Mesenchymal stem cell (in vitro differentiated cells and primary cell): ENCODE measurements at places on chromosomes 5 and 9.

DNA sequence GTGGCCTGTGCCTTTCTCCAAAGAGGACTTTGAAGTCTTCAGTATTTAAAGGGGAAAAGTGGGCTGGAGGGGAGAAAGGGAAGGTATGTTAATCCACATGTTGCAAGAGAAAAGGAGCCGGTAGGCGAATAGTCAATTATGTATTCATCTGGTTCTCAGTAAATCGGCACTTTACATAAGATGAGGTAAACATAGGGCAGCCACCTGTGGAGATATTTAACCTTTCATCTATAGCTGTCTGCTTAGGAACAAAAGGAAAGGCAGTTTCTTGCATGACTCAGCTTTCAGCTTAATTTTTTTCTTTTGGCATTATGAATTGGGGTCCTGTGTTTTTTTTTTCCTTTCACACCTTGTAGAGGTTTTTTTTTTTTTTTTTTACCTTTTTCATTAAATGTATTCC is 42.2 kb downstream of the FGD3 start:
- no peak for DNase-seq

GRCh38 chr5:39342460-39342859 is 21.8 kb downstream of the C9 start:
- no peak for DNase-seq

GRCh38 chr9:37198039-37198729 is 77.8 kb downstream of the ZCCHC7 start:
- DNase-seq = no peak

- no peak for DNase-seq
Observed at GRCh38 chr9:114291886-114292590, 30.9 kb upstream of the ORM1 start.

DNA sequence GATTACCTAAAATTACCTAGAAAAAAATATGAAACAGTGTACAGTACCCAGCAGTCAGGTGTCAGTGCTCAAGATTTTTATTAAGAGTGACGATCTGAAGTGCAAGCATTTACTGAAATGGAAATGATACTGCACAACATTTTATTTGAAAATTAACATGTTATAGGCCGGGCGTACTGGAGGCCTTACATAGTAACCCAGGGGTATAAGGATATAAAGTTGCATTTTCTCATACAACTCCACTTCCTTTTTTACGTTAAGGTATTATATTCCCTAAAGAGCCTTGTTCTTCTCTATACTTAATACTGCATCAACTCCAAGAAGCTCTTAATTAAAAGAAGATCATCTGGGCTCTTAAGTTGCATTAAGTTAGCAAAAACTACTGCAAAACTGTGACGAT is 3.3 kb downstream of the MAT2B start:
- no peak for DNase-seq

GRCh38 chr9:117622347-117622746 is 81.9 kb upstream of the TLR4 start:
- DNase-seq = no peak

DNA sequence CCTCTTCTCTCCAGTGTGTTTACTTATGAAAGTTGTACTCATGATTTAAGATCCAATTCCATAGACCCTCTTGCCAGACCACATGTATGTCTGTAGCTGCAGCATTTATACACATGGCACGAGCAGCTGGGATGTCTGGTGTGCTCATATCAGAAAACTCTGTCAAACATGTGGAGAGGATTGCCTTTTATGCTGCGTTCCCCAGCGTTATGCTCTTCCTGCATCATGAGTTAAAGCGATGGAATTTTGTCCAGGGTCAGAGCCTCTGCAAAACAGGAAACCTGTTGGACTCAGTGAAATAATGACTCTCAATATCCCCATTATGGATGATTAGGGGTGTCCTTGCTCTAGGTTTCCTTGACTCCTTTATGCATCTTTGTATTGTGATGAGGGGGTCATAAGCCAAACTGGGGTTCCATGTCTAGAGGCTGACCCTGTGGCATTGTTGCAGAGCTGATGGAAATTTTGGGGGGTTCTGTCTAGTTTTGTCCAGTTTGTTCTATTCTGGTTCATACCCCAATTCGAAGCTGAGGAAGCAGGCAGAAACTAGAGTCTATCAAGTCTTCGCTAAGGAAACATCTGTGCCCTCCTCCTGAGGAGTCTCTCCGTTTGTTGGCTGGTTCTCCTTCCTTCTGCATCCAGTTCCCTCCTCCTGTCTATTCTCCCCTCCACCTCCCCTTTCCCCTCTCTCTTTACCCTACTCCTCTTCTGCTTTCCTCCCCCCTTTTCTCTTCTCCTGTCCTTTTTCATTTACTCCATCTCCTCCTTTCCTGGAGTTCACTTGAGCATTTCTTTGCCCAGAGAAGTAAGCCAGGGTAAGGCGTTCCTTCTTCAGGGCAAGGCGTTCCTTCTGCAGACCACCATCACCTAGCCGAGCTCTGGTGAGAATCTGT is 252.8 kb downstream of the MAST4 start:
- peak; percentile 22 for DNase-seq

GRCh38 chr5:6393596-6394194 is 15.3 kb upstream of the MED10 start:
- DNase-seq = no peak

GRCh38 chr9:130023144-130023787 is 19.7 kb downstream of the FNBP1 start:
- no peak for DNase-seq

DNA sequence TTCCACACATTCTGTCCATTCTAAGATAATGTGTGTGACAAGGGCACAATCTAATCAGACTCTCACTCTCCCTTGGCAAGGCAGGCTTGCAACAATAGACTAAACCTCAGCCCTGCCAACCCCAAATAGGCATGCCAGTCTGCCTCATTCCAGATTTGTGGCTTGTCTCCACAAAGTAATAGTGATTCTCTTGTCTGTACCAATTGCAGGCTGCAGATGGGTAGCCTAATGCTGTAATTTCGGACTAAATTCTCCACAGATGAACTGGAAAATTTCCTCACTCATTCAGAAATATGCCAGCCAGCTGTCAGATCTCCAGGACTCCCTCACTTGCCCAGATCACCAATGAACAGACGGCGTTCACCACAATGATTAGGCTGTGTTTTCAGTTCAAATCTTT is 413.6 kb downstream of the ELAVL2 start:
- DNase-seq = no peak

DNA sequence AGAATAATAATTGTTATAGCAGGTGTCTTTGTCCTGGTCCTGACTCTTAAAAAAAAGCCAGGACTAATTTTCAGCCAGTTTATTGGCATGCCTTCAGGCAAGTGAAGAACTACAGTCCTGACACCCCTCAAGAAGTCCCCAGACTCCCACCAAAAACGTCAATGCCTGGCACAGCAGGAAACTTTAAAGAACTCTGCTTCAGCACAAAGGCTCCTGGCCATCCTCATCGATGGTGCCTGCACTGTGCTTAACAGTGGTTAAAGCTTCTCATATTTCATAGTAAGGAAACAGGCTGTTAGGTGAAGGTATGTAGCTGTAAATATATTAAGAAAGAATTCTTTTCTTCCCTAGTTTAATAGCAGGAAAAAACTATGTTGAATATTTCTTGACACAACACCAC is 280.1 kb upstream of the PUM3 start:
- DNase-seq = no peak

DNA sequence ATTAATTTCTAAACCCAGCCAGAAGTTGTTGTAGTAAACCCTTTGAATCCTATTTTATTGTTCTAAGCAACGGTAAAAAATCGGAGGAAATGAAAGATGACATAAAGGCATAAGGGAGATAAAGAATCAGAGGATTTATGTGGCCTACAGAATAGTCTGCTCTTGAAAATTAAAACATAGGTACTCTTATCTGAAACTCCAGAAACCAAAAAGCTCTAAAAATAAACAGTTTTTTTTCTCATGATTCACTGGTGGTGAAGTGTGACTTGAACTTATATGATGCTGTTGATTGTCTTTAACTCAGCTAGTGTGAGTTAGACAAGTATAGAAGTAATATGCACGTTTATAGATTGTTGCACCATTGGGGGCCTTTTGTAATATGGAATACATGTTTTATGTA is 80.3 kb downstream of the HSD17B4 start:
- no peak for DNase-seq

DNA sequence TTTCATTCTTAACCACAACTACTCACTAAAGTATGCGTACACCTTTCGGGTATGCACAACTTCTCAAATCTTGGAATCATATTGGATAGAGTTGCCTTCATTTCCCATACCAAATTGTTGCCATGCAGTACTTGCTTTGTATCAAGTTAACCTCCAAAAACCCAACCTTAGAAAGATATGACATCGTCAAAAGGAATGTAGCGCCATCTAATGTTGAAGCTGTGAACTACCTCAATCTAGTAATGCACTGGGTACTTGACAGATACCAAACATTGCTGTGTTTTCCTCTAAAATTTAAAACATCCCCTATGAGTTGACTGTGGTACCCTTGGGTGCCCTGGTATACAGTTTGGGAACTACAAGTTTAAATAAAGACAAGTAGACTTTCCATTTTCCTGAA is 318.4 kb downstream of the ARL15 start:
- no peak for DNase-seq

DNA sequence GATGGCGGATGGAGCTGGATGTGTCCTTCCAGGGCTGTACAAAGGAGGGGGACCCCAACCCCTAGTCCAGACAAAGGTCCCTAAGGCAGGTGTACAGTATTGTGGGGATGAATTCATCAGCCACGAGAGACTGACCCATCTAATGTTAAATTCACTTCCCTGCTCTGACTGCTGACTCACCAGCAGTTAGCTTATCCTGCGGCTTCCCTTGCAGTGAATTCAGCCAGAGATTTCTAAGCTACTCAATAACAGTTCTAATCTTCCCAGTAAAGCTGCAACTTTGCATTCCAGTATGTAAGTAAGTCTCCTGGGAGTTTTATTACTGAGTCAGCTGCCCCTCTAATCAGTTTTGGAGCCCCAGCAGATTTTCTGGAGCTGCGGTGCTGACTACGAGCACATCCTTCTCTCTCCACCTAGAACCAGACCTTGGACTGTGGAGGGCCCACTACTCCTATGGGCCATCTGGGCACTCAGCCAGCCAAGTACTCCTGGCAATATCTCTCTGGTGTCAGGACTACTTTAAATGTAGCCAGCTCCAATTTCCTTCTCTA is 16.1 kb downstream of the B4GALT1 start:
- peak; percentile 95 for DNase-seq

GRCh38 chr5:152329761-152330283 is 75.3 kb downstream of the NMUR2 start:
- no peak for DNase-seq

DNA sequence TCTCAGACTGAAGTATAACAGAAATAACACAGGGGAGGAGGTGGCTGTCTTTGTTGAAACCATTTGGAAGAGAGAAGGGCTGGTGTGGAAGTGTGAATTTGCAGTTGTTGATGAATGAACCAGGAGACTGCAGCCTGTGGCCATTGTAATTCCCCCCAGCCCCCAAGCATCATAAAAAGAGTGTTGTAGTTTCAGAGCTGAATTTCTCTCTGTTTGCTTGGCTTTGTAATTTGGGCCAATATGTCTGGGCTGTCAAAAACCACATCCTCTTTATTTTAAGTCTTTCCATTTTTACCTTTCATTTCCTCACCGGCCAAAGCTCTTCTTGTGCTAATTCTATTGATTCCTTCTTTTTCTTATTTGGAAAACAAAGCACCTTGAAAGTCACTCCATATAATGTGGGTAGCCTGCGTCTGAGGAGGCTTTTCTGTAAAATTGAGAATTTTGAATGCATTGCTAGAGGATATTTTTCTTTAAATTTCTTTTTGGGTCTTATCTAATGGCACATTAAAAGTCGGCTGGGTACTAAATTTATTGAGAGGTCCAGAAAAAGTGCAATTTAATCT is 383.3 kb downstream of the OSTF1 start:
- DNase-seq = no peak

DNA sequence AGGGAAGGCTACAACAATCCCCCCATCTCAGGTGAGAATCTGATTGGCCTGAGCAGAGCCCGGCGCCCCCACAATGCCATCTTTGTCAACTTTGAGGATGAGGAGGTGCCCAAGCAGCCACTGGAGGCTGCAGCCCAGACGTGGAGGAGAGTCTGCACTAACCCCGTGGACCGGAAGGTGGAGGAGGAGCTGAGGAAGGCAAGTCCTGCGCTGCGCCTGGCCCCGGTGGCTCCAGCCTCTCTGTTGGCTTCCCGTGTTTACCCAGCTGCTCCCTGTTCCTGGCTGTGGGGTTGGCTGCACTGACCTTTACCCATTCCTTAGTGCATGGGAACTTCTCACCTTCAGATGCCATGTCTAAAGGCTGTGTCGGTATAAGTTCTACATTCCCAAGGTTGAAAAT is 11.0 kb upstream of the CEL start:
- DNase-seq = no peak

DNA sequence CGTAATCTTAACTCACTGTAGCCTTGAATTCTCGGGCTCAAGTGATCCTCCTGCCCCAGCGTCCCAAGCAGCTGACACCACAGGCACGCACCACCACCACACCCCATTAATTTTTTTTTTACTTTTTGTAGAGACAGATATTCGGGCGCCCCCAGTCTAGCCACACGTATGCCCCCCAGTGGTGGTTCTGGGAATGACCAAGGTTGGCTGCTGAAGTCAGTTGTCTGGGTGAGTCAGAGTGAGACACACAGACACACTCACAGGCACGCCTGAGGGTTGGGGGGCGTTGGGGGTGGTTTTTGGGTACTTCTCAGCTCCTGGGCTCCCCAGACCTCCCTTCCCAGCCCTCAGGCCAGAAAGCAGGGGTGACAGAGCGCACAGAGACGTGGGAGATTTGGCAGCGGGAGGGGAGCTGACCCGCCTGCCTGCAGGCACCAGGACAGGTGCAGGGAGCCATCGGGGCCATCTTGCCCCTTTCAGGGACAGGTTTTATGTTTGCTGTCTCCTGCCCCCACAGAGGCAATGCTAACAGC is 4.2 kb upstream of the ENTPD8 start:
- peak; percentile 81 for DNase-seq

- no peak for DNase-seq
Observed at GRCh38 chr5:32522429-32523143, 62.8 kb upstream of the SUB1 start.

DNA sequence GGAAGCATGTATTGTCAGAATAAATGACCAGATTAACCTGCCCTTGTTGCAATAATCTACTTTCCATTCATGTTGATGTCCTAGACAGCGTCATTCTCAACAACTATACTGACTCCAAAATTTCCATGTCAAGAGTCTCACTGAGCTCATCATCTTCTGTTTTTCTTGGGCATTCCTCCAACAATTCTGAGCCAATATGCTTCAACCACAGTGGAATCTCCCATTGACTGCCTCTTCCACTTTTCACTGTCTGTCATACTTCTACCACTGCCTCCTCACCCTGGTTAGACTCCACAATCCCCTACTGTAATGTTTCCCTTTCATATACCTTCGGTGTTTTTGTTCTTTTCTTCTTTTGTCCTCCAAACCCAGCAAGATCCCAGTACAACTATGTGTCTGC is 162.8 kb downstream of the TLE1 start:
- peak; percentile 91 for DNase-seq
